Amniotic stem cell (primary cell): ENCODE measurements at places on chromosomes 3 and 15.

- no peak for DNase-seq
Measured at GRCh38 chr3:112689385-112689784, 48.4 kb upstream of the CCDC80 start.

DNA sequence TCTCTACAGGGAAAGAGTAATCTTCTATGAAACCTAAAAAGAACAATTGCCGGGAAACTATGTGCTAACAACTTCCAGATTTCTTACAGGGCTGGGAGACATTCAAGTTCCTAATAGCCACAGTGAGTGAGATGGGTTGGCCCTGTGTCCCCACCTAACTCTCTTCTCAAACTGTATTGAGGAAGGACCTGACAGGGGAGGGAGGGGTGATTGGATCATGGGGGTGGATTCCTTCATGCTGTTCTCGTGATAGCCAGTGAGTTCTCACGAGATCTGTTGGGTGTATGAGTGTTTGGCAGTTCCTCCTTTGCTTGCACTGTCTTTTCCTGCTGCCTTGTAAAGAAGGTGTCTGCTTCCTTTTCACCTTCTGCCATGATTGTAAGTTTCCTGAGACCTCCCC lies 958.7 kb downstream of the AGBL1 start:
- no peak for DNase-seq

- DNase-seq: no peak
Measured at GRCh38 chr3:71863563-71864190, 78.7 kb upstream of the PROK2 start.

DNA sequence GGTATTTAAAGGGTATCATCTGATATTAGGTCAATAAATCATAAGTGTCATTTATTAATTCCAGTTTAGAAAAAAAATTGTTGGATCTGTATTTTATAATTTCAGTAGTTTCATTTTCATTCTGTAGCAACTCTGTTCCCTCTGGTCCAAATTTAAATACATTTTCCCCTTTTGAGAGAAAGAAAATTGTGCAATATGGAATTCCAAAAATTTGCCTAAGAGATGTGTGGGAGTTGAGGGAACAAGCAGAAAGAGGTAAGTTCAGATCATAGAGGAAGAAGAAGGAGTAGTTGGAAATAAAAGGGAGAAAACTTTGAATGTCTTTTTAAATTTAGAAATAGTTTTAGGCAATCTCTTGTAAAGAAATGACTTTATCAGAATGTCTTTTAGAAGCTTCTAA lies 48.9 kb upstream of the MME start:
- no peak for DNase-seq

- DNase-seq: no peak
Measured at GRCh38 chr3:178103140-178103539, 433.1 kb upstream of the KCNMB2 start.

DNA sequence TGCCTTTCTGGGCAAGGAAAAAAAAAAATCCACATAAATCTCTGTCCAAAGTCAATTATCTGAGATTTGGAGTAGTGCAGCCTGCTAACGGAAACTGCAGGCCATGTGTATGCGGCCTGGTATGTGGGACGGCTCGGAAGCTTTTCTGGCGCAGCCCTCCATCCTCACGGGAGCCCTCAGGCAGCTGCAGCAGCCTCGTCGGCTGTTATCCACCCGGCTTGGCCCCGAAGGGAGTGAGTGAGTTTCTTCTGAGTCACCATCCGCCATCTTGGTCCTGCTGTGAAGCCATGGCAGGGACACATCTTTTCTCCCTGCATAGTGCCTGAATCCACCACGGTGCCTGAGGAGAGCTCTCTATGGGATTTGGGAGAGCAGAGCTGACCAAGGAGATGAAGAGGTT lies 62.8 kb downstream of the POLR2M start:
- DNase-seq: peak; percentile 81

- no peak for DNase-seq
Measured at GRCh38 chr3:28649266-28649665, 300.6 kb upstream of the AZI2 start.

GRCh38 chr15:72472992-72473610 lies 1.0 kb upstream of the ARIH1 start:
- DNase-seq: no peak
